Aorta (tissue), 5 donors: ENCODE measurements at places on chromosomes 16 and 17. TPM values are rescaled to one million over a fixed set of nuclear protein-coding genes. Genes with fewer than 3 reads are reported as not detected.

GRCh38 chr17:27533874-27534815 lies 77.9 kb downstream of the KSR1 start:
- no peak for DNase-seq

DNA sequence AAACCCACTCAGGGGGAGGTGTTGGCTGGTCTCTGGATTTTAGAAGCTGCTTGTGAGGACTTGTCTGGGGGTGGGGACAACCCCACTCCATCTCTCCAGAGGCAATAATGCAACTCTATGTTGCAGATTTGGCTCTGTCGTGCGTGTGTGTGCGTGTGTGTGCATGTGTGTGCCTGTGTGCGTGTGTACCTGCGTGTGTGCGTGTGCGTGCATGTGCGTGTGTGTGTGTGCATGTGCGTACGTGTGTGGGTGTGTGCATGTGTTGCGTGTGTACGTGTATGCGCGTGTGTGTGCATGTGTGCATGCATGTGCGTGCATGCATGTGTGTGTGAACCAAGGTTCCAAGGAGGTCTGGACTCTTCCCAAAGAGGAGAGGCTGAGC lies 120.4 kb upstream of the LHX1 start:
- DNase-seq, result no peak

DNA sequence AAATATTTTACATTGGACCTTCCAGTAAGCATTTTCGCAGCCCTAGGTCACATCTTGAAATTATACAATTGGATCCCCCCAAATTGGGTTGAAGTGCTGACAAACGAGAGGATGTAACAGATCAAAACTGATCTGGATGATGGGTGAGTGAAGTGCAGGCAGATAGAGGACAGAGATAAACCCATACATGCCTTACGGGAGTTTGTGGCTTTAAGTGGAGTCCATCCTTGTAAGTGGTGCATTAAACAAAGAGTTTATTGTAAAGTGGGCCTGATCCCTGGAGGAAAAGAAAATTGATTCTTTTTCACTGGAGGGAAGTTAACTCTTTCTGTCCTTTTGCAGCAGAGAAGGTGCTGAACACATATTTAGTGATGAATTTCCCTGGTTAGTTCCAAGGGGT lies 39.0 kb upstream of the KCNJ2 start:
- DNase-seq, result no peak

- peak; percentile 63 for DNase-seq
Observed at GRCh38 chr16:84527532-84528269, 23.2 kb upstream of the MEAK7 start.

- DNase-seq, result no peak
Observed at GRCh38 chr16:22267764-22268163, 29.4 kb upstream of the POLR3E start.

- no peak for DNase-seq
Observed at GRCh38 chr17:50382931-50383330, 9.9 kb downstream of the EME1 start.

- DNase-seq, result no peak
Observed at GRCh38 chr17:68029512-68030215, 5.9 kb upstream of the KPNA2 start.

DNA sequence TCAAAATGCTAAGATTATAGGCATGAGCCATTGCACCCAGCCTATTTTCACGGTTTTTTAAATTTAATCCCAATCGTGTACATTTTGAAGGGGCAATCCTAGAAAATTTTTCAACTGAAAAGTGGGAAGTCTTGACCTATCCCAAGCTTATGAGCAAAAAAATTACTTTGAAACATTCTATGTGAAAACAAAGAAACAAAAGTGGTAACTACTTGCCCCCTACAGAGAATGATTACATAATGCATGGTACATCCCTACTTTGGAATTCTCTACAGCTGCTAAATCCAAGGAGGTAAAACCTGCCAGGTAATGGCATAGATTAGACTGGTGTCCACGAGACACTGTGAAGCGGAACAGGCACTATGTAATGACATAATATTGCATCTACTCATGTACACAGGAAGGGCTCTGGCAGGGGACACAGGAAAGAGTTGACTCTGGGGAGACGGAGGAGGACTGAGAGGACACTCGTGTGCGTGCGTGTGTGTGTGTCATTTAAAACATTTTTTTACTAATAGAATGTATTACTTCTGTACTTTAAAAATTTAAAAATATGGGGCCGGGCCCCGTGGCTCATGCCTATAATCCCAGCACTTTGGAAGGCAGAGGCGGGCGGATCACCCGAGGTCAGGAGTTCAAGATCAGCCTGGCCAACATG lies 15.7 kb downstream of the ASGR2 start:
- DNase-seq, result peak; percentile 39

GRCh38 chr16:64711026-64711425 lies 410.8 kb downstream of the CDH11 start:
- no peak for DNase-seq

The PRR11 gene
- total RNA-seq, result 2.9 TPM

The CLDN7 gene
- total RNA-seq, result 9.9 TPM

The CD300C gene
- 2.9 TPM for total RNA-seq

The PNMT gene
- total RNA-seq, result 0.75 TPM
